T-helper 2 cell (primary cell): ENCODE measurements at places on chromosomes 5 and 9.
A peak's percentile ranks its signal among the peaks of the same experiment; 100 is the strongest.

DNA sequence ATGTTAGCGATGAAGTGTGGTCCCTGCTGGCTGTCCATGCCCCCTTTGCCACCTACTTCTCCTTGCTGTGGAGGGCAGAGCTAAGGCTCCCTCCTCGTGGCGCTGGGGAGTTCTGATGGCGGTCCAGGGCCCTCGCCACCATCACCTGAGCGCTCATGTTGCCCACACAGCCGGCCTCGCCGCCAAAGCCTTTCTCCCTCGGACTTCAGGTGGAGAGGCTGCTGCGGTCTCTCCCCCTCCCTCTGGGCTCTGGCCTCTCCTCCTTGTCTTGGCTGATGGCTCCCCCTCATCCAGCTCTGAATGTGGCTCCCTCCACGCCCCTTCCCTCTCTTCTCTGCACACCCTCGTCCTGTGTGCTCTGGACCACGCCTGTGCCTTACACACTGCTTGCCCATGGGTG lies 14.5 kb upstream of the LPCAT1 start:
- no peak for DNase-seq

- no peak for DNase-seq
Observed at GRCh38 chr9:87606841-87607521, 109.3 kb downstream of the DAPK1 start.

GRCh38 chr5:82072138-82072537 lies 100.3 kb downstream of the ATG10 start:
- DNase-seq = no peak

DNA sequence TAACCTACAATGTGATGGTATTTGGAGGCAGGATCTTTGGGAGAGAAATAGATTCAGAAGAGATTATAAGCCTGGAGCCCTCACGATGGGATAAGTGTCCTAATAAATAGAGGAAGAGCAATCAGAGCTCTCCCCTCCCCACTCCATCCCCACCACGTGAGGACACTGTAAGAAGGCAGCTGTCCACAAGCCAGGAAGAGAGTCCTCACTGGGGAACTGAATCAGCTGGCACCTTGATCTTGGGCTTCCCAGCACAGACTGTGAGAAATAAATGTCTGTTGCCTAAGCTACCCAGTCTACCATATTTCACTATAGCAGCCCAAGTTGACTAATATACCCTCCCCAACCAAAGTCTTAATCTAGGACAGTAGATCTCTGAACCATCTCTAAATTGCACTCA lies 118.1 kb downstream of the SUSD1 start:
- no peak for DNase-seq

GRCh38 chr9:135864447-135865049 lies 42.8 kb downstream of the CAMSAP1 start:
- DNase-seq = peak; percentile 27

- no peak for DNase-seq
Observed at GRCh38 chr5:104977529-104977928, 1414.9 kb upstream of the NUDT12 start.

DNA sequence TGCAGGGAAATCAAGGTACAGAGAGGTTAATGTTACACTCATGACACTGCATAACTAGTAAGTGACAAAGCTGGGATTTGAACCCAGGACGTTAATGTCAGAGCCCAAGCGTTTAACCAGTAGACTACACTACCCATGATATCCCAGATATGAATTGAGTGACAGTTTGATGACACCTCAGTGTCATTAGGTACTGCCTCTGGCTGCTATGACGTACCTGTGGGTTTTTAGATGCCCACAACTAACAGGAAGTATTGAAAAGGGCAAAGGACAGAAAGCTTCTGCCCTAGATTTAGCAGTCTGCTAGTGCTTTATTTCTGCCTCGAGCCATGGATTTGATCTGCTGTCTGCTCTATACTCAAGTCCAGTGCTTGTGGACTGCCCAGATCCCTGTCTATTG lies 56.2 kb downstream of the GLRA1 start:
- DNase-seq = no peak

- no peak for DNase-seq
Observed at GRCh38 chr5:78756858-78757257, 108.3 kb upstream of the LHFPL2 start.

DNA sequence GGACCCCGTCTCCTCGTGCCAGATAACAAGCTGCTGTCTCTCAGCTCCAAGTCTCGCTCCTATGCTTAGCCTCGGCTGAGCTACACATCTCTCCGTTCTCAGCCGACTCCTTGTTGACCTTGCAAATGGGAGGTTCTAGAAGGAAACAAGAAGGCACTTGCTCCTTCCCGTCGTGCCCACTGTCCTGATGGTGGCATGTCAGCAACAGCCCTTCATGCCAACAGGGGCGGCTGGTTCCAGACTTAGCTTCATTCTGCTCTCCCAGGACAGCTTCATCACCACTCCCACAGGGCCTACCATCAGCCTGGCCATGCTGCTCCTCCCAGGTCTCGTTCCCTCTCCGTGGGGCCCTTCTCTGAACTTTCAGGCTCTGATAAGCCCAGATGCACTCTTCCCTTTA lies 13.0 kb upstream of the RASGEF1C start:
- DNase-seq = no peak

DNA sequence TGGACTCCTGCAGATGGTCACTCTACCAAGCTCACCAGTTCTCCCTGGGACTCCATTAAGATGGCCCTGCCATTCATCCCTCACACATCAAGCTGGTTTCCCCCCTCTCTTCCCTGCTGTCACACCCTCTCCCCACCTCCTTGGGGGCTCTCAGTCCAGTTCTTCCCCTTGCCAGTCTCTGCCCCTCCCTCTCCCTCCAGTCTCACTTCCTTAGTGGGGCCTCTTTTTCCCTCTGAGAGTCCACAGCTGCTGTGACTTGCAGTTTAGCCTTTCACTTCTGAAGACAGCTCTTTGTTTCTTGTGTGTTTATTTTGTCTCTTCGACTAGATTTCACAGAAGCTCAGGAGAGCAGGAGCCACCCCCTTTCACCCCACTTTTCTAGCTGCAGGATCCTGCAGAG lies 10.5 kb downstream of the DOCK2 start:
- no peak for DNase-seq

DNA sequence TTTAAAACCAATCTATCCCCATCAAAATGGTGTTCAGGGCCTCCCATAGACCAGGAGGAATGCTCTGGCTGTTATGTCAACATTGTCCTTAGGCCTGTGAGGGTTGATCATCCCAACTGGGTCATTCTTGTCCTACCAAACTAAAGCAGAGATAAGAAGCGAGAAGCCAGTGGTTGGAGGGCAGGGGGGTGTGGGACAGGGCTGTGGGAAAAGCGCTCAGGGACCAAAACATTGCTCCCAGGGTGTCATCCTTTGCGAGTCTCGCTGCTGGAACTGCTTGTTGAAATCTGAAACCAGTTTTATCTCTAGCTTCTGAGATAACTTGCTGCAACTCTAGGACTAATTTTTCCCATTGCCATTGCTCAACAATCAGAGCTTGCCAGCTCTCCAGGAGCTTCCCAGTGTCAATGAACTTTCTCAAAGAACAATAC lies 48.1 kb downstream of the SPATA31C2 start:
- DNase-seq = no peak

- DNase-seq = no peak
Observed at GRCh38 chr5:9335754-9336495, 209.9 kb downstream of the SEMA5A start.

GRCh38 chr5:171914726-171915338 lies 91.6 kb downstream of the FBXW11 start:
- DNase-seq = no peak

DNA sequence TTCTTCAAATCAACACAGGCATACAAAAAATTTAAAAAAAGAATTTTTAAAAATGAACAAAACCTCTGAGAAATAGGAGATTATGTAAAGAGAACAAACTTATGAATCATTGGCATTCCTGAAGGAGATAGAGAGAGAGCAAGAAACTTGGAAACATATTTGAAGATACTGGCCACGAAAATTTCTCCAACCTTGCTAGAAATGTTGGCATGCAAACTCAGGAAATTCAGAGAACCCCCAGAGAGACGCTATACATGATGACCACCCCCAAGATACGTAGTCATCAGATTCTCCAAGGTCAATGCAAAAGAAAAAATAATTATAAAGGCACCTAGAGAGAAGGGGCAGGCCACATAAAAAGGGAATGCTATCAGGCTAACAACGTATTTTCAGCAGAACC lies 472.5 kb downstream of the MTRR start:
- DNase-seq = no peak

DNA sequence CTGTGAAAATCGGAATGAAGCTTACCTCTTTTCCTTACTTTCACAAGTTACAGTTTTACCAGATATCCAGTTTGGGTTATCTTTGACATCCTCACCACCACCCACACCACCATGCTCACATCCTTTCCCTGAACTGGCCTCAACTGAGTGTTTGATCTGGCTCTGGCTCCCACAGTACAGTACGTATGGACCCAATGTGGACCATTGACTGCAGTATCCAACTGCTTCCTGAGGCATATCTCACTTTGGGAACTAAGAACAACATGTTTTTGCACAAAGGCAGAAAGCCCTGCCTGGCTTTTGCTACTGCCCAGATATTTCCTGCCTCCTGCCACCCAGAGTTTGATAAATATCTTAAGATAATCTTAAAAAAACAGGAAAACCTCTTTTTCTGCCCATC lies 1232.0 kb upstream of the CDH18 start:
- no peak for DNase-seq

- no peak for DNase-seq
Observed at GRCh38 chr9:12884736-12885395, 110.0 kb downstream of the LURAP1L start.

DNA sequence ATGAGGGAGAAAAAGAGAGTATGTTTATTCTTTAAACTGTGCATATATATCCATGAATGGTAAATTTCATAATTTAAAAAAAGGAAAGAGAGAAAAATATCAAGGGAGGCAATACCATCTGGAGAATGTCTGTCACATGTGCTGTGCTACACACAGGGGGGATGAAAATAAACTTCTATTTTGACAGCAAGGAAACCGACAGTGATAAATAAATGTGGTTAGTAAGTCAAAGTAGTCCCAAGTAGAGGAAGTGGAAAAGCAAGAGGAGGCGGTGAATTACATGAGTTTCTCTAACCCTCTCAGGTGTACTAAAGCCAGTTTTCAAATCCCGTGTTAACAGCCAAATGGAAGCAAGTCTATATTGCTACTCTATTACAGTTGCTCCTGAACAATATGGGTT lies 83.3 kb downstream of the ICE1 start:
- no peak for DNase-seq

DNA sequence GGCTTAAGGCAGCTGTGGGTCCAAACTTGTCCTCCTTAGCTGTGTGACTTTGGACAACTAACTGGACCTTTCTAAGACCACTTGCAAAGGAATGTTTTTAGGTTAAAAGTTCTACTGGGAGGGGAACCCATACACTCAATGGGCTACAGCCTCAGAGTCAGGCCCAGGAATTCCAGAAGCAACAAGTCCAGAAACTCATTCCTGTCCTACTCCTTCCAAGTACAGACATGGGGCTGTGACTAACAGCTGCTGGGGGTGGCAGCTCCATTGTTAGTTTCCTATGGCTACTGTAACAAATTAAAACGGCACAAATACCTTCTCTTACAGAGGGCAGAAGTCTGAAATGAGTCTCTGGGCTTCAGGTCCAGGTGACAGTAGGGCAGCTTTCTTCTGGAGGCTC lies 12.4 kb upstream of the AKNA start:
- DNase-seq = no peak

DNA sequence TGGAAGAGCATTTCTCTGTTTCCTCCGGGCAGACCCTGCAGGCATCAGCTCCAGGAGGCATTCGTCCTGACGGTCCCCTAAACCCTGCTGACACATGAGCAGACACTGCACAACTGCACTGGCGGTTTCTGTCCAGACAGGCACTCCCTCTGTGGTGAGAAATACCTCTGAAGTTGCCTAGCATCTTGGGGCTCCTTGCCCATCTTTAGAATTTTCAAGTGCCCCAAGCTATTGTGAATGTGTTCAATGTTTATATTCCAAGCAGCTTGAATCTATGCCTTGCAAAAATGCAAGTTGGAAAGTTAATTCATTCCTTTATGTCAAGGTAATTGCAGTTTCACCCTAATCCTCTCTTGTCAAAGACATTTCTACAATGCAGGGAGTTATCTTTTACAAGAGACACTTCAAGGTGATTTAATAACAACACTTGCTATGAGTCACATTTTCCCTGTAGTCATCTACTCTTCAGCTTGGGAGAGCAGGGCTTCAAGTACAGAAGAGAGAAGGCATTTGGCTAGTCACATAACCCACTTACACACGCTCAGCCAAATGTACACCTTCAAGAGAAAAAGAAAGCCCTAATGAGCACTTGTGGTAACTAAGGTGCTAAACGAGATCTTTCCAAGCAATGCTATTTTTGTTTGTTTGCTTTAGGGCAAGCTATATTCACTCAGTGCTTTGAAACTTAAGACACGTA lies 302.5 kb downstream of the MLLT3 start:
- DNase-seq = no peak

DNA sequence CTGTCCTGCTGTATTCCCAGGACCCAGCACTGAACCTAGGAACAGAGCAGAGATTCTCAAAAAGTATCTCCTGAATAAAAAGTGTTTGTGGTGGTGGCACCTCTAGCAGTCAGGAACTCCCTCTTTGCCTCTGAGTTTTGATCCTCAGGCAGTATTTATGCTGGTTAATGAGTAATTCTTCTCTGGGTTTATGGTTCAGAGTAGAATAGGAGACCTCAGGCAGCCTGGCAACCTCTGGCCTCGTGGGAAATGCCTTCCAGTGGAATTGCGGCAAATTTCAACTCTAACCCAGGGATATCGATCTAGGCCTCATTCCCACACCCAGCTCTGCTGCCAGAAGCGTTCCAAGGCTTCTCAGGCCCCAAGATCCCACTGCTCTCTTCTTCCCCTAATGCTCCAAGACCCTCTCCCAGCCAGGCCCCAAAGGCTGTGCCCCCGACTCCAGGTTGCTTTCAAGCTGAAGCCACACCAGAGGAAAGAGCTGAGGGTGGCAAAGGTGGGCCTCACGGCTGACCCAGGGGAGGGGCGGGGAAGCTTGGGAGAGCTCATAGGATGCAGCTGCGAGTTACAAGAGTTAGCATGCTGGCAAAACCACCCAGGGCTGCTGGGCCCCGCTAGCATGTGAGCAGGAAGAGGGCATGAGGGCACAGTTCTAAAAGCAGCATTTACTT lies 10.9 kb upstream of the HDHD3 start:
- DNase-seq = no peak
